ENCODE measurements at places on chromosomes 7 and 10. TPM values are rescaled to one million over a fixed set of nuclear protein-coding genes. Genes with fewer than 3 reads are reported as not detected.

LRMDA gene
- 2.4 TPM for total RNA-seq

DNA sequence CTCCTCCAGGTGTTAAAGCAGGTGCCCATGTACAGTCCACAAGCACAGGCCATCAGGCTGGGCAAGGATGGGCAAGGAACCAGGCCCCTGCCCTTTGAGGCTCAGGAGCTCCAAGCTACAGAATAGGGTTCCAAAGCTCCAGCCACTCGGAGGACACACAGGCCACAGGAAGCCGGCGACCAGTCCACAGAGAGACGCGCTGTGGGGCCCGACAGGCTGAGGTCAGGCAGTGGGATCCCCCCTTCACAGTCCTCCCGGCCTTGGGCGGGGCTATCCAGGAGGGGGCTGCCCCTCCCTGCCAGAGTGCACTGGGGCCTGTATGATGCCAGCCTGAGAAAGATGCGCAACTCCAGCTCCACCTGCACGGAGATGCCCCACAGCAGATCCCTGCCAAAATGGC, 34.0 kb downstream of the MAD1L1 start:
- no peak overlapping the region for H3K4me3 ChIP-seq
- no peak for DNase-seq
- peaks cover 52% of the 10 kb centered on the region for H3K4me1 ChIP-seq
- no peaks in the 10 kb centered on the region for H3K27me3 ChIP-seq
- no peak overlapping the region for H3K27ac ChIP-seq

DNA sequence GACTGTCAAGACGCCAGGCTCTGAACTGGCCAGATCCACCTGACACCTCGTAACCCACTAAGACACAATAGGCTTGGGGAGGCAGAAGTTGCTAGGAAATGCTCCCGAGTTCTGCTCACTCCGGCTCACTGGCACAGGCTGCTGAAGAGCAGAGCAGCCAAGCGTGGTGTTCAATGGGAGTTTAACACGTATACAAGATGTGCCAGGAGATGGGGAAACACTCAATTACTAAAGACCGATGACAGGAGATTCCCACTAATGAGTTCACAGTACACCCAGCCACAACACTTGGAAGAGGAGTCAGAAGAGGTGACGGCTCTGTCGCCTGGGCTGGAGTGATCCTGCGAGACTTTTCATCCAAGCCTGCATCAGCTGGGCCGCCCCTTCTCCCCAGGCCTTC, 303.4 kb downstream of the GFRA1 start:
- no peak for DNase-seq
- no peaks in the 10 kb centered on the region for H3K27me3 ChIP-seq
- no peak overlapping the region for H3K27ac ChIP-seq
- no peaks in the 10 kb centered on the region for H3K4me1 ChIP-seq
- no peak overlapping the region for H3K4me3 ChIP-seq

FAM180A gene
- not detected for total RNA-seq

AOAH gene
- 1.5 TPM for total RNA-seq

CLCN1 gene
- total RNA-seq: 10.9 TPM

- no peak overlapping the region for H3K4me3 ChIP-seq
- H3K4me1 ChIP-seq: no peaks in the 10 kb centered on the region
- H3K27ac ChIP-seq: no peak overlapping the region
Measured at GRCh38 chr7:67251986-67252558, 255.4 kb downstream of the TYW1 start.

DGKI gene
- 0.56 TPM for total RNA-seq

GRCh38 chr10:30818010-30818660, 188.6 kb upstream of the LYZL2 start:
- no peaks in the 10 kb centered on the region for H3K27me3 ChIP-seq
- H3K27ac ChIP-seq: peak overlapping the region; percentile 56
- DNase-seq: peak; percentile 83
- H3K36me3 ChIP-seq: no peaks in the 10 kb centered on the region

GRCh38 chr7:123682690-123683089, 27.0 kb downstream of the LMOD2 start:
- H3K4me3 ChIP-seq: no peak overlapping the region
- DNase-seq: no peak
- H3K4me1 ChIP-seq: peaks cover 47% of the 10 kb centered on the region
- H3K27ac ChIP-seq: peak overlapping the region; percentile 81
- H3K27me3 ChIP-seq: no peaks in the 10 kb centered on the region
- peaks cover 4% of the 10 kb centered on the region for H3K36me3 ChIP-seq

PPP1R9A gene
- total RNA-seq: 15.1 TPM
